MG63 (cell line): ENCODE measurements at places on chromosomes 1 and 21.

DNA sequence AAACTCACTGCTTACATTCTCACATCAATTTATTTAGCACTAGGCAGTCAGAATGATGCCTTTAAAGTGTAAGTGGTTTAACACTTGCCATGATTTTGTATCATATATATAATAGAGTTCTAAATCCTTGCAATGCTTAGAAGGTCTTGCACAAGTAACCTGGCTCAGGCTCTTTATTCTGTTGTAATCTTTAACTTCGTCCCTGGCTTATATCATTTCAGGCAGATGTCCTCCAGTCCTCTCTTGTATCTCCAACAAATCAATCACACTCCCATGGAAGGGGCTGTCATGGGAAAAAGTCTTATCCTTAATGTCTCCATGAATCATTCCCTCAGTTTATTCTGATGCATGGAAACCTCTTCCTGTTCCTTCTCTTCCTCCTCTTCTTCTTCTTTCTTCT lies 841.6 kb upstream of the B3GALT2 start:
- no peak for DNase-seq

GRCh38 chr1:32150847-32151246 lies 28.6 kb upstream of the TXLNA start:
- DNase-seq = no peak

- peak; percentile 25 for DNase-seq
Measured at GRCh38 chr1:24415910-24416665, 486 bp downstream of the NIPAL3 start.

GRCh38 chr21:39096754-39097153 lies 86.5 kb downstream of the PSMG1 start:
- no peak for DNase-seq

DNA sequence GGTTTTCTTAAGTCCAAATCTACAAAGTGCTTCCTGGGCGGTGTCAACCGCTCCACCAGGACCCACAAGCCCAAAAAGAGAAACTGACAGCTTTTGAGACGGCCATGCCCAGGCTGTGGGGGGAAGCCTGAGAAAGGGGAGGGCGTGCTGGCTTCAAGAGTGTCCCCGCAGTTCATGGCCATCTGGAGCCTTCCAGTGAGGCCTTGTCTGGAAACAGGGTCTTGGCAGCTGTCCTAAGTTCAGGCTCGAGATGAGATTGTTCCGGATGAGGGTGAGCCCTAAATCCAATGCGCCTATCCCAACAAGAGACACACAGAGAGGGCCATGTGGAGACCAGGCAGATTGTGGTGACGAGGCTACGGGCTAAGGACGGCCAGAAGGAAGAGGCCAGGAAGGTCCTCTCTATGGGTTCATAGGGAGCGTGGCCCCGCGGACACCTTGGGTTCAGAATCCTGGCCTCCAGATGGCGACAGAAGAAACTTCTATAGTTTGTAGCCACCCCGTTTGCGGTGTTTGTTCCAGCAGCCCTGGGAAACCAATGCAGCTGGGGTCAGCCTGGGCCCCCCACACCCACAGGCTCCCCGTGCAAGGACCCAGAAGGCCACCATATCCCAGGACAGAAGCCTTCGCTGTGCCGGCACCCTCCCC lies 70.2 kb downstream of the ARHGEF16 start:
- no peak for DNase-seq

DNA sequence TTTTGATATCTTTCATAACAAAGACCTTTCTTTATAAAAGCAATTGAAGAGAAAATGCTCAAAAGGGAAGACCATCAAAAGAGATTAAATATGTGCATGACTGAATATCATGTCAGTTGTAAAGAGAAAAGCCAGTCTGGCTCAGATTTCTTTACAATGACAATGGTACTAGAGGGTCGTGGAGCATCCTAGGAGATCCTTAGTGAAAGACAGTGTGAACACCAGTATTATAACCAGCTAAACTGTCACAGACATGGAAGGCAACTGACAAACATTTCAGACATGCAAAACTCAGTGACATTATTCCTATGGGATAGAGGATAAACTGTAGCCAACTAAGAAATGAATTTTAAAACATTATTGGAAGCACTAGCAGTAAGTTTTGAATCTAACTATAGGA lies 27.1 kb upstream of the ADARB1 start:
- no peak for DNase-seq

DNA sequence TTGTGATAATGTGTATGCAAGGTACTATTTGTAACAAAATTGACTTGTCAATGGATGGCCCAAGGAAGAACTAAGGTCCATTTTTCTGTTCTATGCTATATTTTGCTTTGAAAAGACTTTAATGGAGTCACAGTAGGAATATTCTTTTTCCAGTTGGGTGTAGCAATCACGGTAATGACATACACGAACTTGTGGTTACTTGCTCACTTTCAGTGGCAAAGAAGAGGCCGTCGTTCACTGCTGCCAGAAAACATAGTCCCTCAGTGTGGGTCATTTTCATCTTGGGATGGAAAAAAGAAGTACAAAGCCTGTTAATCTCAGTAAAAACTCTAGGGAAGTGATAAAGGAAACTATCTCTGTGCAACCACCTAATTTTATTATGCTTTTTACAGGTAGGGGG lies 47.8 kb upstream of the LAMC2 start:
- DNase-seq = no peak

DNA sequence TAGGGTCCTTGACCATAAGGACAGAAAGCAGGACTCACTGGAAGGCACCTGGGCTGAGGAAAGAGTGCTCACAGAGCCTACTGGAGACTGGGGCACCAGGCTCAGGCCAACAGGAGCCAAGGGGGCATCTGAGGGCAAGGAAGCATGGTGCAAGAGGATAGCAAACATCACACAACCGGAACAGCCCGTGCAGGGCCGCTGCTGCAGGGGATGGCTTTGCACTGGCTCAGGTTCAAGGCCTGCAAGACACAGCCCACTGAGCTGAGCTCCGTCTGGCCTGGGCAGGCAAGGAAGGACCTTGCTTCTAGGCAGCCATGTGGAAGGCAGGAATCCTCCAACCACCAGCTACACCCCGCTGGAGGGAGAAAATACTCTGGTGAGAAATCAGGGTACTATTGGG lies 59.8 kb upstream of the KIF26B start:
- DNase-seq = no peak

- DNase-seq = peak; percentile 82
Measured at GRCh38 chr1:20485527-20486456, at the start of gene CAMK2N1. Gene CAMK2N1 (minus strand): TSS chr1:20486210. CDS start chr1:20485379, 831 bp downstream.

DNA sequence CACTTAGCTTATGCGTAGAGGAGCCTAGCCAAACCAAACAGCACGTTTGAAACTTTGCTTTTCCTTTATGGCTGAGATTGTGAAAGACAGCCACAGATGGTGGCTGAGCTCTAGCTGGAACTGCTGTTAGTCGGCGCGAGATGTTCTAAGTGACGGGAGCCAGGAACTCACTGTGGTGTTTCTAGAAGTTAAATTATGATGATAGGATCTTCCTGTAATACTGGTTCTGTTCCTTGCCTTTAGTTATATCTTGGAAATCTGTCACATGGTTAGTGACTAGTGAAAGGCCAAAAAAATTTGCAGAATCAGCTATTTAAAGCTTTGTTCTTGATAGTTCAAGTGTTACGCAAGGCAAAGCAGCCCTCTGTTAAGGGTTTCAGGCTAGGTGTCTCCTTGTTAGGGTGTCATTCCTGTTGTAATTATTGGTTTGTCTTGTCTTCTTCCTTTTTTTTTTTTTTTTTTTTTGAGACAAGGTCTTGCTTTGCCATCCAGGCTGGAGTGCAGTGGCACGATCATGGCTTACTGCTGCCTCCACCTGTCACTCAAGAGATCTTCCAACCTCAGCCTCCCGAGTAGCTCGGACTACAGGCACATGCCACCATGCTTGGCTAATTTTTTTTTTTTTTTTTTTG lies 22.6 kb downstream of the AK4 start:
- DNase-seq = no peak

DNA sequence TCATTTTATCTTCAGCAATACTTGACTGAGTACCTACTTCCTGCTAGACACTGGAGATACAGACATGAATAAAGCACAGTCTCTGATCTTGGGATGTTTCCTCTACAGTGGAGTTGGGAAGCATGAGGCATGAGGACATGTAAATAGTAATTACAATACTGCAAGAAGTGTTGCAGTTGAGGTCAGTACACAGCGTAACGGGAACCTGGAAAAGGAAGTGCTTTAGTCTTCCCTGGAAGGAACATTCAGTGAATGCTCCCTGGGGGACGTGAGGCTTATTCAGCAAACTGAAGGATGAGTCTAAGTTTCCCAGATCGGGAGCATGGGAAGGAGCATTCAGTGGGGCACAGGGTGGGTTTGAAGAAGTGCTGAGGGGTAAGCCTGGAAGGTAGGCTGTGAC lies 112.4 kb downstream of the PIK3R3 start:
- DNase-seq = no peak

DNA sequence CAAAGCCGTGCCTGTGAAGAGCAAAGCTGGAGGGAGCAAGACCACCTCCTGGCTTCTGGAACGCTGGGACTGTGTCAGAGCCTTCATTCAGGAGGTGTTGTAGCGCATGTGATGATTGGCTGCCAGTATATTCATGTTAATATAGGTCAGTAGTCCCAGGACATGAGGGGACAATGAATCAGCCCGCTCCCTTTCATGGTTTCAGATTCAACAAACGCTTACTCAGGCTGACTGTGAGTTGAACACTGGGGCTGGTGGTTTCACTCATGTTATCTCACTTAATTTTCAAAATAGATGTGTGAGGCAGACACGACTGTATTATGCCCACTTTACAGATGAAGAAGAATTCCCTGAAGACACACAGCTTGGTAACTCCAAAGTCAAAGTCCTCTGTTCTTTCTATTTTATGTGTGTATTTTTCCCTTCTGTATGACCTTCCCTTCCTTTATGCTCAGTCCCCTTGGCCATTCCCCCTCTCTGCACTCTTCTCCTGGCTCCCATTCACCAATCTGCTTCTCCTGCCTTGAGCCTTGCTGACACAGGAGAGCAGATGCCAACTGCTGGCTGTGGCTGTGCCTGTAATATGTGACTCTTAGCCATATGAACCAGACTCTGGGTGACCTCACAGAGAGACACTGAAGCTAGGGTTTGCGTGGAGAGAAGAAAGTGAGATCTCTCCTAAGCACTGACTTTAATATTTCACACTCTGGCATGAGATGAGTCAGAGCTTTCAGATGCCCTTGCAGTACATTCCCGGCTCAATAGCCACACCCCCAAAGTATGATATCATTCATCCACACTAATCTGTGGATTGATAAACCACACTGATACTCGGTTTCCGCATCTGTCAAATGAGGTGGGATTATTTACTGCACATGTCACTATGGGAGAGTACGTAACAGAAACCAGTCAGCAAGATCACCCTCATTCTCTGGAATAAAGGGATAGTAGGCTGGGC lies 31.4 kb upstream of the KIRREL1 start:
- DNase-seq = peak; percentile 34

DNA sequence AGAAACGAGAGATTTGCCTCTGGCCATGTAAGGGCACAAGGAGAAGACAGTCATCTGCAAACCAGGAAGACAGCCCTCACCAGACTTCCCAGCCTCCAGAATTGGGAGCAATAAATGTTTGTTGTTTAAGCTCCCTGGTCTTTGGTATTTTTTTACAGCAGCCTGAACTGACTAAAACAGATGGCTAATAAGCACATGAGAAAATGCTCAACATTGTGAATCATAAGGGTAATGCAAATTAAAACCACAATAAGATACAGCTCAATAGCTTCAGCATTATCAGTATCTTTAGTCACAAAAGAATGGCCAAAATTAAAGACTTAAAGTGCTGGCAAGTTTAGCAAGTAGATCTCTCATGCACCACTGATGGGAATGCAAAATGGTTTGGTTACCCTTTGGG lies 11.7 kb downstream of the UBE2G2 start:
- no peak for DNase-seq

- DNase-seq = no peak
Measured at GRCh38 chr21:38468989-38469388, 29.3 kb downstream of the ERG start.

DNA sequence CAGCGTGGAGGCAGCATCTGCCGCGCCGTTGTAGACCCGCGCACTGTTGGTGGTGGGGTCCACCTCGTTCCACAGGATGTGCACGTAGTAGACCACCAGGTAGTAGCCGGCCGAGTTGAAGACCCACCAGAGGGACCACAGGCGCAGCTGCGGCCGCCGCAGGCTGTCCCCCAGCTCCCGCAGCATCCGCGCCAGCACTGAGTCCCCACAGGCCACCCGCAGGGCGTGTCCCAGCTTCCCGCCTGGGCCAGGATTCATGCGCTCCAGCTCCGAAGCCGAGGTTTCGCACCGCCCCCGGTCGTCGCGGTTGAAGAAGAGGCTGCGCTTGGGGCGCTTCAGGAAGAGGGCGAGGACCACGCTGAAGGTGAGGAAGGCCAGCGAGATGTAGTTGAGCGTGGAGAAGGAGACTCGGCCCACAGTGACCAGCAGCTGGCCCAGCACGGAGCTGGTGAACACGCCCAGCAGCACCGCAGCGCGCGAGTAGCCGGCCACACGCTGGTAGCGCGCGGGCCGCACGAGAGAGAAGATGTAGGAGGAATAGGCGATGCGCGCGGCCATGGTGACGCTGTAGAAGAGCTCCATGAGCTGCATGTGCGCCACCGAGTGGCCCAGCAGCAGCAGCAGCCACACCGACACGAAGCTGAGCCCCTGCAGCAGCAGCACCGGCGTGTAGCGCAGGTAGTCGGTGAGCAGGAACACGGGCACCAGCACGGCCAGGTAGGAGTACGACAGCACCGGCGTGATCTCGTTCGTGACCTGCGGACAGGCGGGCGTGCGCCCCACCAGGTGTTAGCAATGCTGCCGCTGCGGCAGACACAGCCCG lies 10.6 kb downstream of the SLC19A1 start:
- no peak for DNase-seq

DNA sequence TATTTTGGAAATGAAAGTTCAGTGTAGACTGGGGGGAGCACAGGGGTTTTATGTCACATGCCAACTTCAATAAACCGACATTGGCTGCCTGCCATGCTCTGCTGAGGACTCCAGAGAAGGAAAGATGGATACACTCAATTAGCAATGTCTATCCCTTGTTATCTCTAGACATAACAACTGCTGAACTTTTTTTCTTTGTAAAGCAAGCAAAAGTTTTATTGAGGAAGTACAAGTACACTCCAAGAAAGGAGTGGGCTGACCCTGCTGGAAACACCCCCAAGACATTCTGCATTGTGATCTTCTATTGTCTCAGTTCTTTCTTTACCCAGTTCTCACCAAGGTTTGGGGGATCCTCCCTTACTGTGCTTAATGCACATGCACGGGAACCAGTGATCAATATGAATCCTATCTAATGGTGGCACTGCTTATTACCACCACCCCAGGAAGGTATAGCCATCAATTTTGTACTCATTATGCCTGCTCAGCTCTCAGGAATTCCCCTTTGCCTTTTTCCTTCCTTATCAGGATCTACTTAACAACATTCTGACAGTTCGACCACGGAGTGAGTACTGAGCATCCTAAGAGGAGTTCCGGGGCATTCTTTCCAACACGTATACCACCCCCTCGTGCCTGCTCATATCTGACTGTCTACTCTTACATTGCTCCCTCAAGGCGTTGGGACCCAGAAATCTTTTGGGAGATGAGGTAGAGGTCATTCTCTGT lies 28.7 kb downstream of the SYNJ1 start:
- DNase-seq = no peak

DNA sequence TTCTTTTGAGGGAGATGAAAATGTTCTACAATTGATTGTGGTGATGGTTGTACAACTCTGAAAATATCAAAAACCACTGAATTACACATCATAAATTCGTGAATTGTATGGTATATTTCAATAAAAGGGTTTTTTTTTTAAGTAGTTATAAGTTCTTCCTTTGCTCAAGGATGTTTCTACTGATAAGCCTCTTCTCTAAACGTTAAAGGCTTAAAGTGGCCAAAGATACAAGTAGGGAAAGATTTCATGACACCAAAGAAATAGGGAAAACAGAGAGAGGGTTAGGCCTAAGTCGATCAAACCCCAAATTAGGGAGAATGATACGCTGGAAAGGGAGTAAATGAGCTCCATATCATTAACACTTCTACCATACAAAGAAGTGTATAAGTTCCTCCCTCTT lies 4.1 kb downstream of the KDM5B start:
- no peak for DNase-seq
